ENCODE measurements at places on chromosomes 6 and 20.

DNA sequence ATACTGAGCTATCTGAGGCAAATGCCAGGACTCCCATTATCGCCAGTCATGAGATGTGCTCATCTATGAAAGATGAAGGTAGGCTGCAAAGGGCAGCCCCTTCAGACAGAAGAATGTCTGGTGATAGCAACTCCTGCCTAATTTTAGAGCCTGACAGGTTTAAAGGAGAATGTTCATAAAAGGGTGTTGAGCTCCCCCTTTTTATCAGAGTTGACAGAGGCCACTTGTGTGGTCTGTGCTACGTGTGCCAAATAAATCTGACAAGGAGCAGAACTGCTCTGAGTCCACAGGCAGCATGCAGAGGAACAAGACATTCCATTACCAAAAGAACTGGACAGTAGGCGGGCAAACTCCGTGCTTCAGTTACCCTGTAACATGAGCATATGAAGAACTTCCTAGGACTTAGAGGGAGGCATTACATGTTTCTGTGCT is 101.8 kb downstream of the PREP start:
- no peak for DNase-seq

DNA sequence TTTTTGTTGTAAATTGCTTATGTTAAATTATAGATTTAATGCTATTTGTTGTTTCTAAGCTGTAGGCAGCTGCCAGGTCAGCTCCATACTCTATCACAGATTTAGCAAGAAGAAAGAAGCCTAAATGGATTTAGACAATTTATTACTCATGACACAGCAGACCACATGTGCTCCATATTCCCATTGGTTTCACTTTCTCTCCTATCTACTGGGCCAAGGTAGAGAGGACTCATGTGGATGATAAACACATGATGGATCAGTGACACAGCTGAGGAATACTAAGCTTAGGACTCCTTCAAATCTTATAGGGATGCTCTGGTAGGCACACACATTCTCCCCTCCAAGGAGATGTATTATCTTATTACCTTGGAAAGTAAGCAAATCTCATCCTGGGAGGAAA is 553.0 kb upstream of the ADGRB3 start:
- DNase-seq = no peak

DNA sequence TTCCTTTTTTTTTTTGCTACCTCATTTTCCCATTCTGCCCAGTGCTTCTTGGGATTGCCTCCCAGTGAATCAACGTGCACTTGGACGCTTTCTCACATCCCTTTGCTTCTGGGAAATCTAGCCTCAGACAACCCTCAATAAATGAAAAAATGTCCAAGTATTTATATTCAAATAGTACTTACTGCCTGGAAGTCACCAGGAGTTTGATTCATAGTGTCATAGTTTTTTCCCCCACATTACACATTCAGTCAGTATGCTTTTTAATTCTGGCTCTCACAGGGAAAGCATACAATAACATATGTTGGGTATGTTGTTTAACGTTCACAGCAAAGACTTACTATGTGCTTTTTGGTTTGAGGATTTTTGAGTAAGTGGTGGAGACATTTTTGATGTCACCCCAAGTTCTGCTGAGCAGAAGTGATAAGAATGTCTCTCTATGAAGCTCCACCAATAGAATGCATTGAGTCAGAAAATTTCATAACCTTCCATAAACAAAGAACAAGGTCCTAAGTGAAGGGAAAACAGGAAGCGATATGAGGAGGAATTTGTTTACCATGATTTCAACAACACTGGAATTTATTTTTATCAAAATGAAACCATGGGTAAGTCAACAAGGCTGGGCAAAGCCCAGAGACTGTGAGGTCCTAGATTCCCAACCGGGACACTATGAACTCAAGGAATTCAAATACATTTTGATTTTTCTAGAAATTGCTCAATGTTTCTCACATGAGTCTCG is 301.2 kb upstream of the BMP2 start:
- no peak for DNase-seq

DNA sequence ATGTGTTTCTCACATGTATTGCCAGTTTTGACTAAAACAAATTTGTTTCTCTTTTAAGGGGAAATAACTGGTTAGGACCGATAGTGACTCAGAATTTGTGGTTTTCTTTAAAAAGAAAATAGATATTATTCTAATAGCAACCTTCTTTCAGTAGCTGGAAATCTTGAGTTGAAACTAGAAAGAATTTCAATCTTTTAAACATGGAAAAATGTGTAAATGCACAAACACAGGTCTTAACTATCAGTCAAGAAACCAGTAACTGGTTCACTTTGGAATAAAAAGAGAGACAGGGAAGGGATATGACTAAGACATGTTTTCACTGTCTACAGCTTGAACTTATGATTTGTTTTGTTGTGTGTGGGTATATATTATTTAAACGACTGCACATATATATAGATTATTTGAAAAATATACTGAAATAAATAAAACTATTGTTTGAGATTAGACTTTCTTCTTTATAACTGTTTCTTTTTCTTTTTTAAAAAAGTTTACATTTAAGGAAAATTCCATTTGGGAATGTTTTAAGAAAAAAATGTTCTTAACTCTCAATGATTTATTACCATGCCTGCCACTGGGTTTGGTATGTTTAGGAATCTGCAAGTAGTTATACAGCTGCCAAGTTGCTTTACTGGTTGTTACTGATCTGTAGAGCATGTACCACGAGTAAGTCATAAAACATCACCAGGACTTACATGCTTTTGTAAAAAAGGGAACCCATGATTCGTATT is 753.3 kb upstream of the MARCKS start:
- no peak for DNase-seq

DNA sequence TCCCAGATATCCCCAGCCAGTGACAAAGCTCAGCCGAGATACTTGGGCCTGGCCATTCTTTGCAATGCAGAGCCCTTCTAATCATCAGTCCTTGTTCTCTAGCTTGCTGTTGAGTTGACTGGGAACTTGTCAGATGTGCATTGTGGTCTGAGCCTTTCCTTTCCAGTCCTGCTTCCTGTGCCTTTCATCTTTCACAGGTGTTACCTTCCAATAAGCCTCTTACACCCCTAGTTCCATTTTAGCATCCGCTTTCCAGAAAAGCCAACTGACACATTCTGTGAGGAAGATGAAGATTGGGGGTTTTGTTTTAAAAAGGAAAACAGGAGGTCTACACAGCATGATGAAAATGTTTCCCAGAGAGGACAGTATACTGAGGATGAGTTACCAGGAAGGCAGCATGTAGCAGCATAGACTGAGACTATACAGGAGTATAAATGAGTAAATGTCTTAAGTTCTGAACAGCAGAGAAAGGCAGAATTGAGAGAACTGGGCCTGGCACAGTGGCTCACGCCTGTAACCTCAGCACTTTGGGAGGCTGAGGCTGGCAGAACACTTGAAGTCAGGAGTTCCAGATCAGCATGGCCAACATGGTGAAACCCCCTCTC is 5.6 kb upstream of the CEP85L start:
- no peak for DNase-seq

- no peak for DNase-seq
Measured at GRCh38 chr6:37006793-37007339, 1.4 kb downstream of the FGD2 start.

DNA sequence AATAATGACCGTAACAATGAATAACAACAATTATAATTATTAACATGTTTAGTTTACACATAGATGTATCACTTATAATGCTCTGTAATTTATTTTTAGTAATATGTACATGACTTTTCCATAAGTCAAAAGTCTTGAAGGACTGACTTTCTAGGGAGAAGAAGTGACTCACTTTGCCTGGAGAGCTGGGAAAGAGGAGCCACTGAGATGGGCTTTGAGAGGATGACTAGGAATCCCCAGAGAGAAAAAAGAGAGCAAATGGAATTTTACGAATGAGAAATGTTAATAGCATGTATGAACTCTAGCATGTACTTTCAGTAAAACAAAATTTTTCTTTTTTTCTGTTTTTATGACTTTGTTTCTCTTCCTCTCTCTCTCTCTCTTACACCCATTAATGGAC is 67.8 kb upstream of the RALY start:
- no peak for DNase-seq

DNA sequence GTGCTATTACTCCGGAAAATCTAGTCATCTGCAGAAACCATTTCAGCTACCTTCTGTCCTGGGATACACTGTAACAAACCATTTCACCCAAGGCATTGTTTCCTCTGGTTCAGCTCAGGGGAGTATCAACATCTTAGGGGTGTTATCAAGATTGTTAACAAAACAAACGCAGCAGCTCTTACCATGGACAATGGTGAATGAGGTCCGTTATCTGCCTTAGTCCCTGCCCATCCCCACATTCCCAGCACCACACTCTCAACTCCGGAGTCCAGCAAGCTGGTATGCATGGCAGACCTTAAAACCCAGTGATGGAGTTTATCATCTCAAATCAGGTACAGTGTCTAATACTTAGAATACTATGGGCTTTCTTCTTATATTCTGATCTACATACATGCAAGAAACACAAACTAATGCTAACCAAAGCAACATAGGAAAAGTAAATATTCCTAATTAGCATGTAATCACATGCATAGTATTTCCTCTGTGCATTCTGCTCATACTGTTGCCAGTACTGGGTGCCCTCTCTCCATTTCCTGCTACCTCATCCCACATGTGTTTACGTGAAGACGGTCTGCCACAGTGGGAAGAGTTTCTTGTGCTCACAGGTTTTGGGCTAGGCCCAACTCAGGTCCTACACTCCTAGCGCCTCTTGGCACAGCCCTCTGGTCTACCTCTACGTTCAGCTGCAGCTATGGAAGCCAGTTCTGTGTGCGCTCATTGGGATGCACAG is 123.9 kb downstream of the DTNBP1 start:
- no peak for DNase-seq

GRCh38 chr20:25549843-25550477 is 35.4 kb downstream of the NINL start:
- no peak for DNase-seq

DNA sequence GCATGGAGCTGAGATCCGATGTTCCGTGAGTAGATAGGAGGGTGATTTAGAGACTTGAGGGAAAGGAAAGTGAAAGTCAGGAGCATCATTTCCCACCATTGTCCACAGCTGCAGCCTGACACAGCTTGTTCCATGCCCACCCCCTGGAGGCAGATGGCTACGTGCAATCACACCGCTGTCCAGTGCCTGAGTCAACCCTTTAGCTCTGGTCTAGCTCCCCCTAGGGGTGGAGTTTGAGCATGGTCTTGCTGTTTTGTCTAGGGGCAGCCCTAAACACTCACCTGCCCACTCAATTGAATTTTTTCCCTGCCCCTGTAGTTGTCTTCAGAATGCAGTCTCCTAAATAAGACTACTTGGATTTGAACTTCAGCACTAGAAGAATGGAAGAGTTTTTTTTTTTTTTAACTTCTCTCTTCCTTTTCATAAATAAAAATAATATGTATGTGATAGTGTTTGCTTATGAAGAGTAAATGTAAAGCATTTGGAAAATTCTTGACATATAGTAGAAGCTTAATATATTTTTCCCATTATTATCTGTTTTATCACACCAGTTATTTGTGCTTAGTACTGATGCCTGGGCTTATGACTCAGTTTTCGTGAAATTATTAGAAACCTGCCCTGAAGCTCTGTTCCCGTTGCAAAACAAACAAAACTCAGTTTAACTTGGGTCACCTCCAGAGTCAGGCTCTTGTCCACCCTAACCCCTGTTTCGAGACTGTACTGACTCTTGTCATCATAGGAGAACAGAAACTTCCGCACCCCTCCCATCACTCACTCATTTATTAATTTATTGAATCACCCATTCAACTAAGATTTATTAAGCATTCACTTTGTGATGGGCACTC is 814.8 kb downstream of the MAFB start:
- no peak for DNase-seq

- DNase-seq = no peak
Measured at GRCh38 chr6:104585646-104586045, 274.1 kb downstream of the HACE1 start.

- no peak for DNase-seq
Measured at GRCh38 chr20:9989066-9989724, 45.6 kb upstream of the ANKEF1 start.

GRCh38 chr20:61288331-61288784 is 36.3 kb downstream of the CDH4 start:
- no peak for DNase-seq

DNA sequence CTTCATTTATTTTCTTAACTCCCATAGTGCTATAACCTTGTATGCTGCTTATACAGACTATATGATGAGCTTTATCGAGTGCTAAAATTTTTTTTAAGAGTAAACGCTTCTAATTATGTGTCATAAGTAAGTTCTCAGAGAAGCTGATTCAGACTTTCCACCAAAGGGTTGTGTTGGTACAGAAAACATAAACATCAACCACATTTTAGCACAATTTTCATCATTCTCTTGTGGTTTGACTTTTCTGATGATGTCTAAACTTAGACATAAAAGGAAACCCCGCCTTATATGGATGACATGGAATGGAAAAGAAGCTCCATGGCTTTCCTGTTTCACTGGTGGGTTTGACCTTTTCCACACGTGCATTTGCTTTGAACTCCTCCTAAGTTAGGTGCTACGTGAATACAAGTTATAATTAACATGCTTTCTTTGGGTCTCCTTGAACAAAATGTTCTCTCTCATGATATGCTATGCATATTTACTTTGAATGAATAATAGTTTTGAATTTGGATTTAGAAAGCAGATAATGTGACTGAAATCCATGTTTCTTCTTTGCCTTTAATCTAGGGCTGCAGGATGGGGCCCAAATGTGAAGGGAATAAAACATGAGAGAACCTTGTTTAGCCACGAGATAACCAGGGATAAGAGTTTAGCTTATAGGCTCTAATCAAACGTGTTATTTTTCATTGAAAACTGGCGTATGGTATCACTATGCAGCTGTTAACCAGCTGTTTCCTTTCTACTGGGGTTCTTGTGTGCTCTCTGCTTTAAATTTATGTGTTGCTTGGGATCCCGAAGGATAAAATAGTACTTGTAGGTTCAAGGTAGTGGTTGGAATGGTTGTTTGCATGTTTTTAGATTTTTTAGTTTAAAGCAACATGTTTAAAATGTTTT is 127.1 kb upstream of the AHI1 start:
- no peak for DNase-seq

DNA sequence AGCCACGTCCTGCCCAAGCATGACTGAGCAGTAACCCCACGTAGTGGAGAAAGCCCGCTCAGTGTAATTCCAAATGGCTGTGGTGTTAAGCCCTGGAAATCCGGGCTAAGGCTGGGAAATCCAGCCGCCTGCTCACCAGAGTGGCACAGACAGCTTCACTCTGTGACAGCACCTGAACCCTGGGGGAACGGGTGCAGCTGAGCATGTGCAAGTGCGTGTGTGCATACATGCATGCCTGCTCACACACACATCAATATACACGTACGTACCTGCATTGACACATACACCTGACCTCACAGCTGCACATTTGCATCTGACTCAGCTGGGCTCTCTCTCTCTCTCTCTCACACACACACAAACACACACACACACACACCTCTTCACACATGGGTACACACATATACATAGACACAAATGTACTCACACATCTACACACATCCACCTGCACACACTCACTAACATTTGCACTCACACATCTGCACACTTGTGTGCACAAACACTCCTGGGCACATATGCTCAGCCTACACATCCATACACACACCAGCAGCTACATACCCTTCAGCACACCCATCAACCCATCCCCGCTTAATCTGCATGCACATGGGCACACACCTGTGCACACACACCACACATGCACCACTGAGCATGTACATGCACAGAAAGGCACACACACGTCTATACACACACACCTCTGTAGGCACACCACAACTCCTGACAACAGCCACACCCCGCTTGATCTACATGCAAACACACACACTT is 114.1 kb downstream of the GRM4 start:
- no peak for DNase-seq

All from activated T-cell treated with anti-CD3 and anti-CD28 coated beads for 1 hour (primary cell).